ENCODE measurements at places on chromosomes 4 and X.

GRCh38 chr4:6776920-6777635 lies 5.4 kb upstream of the KIAA0232 start:
- peak; percentile 9 for DNase-seq

- no peak for DNase-seq
These were observed 163.0 kb downstream of the BTC start for GRCh38 chr4:74631338-74631737.

GRCh38 chr4:123579961-123580360 lies 183.4 kb downstream of the SPRY1 start:
- no peak for DNase-seq

GRCh38 chr4:7434766-7435150 lies at the start of gene PSAPL1:
TSS of gene PSAPL1 (minus strand) at chr4:7434930. CDS start at chr4:7434879, 51 bp downstream.
- DNase-seq, result no peak

- DNase-seq, result no peak
These were observed 58.1 kb downstream of the TNIP2 start for GRCh38 chr4:2697995-2698414.

DNA sequence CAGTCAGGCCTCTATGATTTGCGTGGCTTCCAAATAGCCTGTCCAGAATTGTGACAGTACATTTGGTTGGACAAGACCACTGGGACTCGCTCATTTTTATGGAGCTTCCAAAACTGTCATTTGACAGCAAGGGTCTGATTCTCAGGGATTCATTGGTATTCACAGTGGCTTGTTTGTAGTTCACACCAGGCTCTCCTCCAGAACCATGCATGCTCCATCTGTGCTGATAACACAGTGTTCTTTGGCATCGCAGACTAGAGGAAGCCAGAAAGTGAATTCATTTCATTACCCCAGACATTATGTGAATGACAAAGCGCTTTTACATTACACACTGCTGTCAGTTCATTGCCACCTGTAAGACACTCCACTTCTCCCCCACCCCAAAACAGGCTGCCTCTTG lies 208.3 kb downstream of the ARHGAP10 start:
- no peak for DNase-seq

GRCh38 chr4:126097155-126097799 lies 782.5 kb downstream of the FAT4 start:
- DNase-seq, result no peak

- no peak for DNase-seq
These were observed 93.6 kb downstream of the TSPAN5 start for GRCh38 chr4:98564852-98565251.

DNA sequence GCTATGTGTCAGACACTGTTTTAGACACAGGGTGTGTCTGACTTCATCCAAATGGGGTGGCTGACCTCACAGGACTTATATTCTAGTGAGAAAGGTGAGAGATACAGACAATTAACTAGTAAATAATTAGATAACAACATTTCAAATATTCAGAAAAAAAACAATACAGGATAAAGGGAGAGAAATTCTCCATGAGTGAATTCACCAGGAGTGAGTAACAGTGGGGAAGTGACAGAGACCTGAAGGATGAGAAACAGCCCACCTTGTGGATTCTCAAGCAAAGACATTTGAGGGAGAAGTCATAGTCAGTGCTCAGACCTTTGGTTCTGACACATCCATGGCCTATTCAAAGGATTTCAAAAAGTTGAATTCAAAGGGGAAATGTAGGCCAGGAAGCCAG lies 627.9 kb downstream of the IQCM start:
- DNase-seq, result no peak

DNA sequence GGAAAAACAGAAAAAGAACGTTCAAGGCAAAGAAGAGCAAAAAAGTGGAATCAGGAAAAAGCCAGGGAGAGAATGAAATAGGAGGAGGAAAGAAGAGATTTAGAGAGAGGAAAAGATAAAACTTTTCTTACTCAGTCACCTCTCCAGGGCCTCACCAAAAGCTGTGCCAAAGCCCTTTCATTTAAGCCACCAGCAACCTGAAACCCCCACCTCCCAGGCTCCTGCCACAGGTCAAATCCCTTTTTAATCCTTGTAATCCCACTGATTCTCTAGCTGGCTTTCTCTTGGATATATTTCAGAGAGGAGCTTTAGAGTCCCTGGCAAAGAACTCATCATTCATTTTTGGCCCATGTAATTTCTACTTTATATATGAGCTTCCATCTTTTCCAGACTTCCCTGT lies 25.7 kb upstream of the XIAP start:
- no peak for DNase-seq

DNA sequence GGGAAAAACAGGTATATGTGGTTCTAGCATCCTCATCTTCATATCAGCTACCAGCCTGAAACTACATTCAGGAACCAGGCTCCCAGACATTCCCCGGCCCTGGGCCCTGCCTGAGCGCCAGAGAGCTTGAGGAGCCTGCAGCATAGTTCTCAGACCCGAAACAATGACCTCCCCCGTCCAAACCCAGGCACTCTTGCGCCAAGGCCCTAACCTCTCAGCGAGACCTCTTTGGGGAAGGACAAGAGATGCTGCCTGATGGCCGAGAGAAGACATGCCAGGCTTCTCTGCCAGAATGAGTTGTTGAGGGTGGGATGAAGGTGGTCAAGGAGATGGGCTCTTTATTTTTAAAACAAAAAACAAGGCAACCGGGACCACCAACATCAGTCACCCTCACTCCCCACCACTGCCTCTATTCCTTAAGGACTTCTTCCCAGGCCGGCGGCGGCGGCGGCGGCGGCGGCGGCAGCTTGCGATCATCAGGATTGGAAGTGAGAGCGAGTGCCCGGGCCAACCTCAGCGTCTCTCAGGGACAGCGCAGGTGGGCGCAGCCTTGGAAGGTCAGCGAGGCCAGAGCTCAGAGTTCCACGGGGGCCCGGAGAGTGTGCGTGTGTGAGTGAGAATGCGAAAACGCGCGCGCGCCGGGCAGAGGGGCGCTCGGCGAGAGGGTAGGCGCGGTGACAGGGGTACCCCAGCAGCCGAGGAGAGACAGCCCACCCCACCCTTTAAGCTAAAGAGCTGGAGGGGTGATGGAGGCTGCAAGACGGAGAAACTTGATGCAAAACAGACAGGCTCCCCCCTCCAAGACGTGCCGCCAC lies 601 bp downstream of the INPP4B start:
- no peak for DNase-seq

- peak; percentile 62 for DNase-seq
These were observed 25.1 kb downstream of the SETD7 start for GRCh38 chr4:139530833-139531427.

DNA sequence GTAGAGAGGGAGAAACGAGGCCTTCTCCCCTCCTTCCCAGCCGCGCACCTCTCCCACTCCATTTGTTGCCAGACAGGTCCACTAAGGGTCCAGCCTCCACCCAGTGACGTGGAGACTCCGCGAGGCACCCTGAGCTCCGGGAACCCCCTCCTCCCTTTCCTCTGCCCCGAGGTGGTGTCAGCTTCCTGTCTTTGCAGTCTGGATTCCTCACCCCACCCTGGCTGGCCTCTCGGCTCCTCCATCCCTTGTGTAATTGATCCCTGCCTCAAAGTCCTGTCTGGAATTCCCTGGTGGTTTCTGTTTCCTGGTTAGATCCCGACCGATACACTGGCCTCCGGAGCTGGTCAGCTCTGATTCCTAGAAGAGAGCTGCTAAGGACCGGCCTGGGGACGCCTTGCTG lies 105.9 kb upstream of the SCOC start:
- DNase-seq, result no peak

DNA sequence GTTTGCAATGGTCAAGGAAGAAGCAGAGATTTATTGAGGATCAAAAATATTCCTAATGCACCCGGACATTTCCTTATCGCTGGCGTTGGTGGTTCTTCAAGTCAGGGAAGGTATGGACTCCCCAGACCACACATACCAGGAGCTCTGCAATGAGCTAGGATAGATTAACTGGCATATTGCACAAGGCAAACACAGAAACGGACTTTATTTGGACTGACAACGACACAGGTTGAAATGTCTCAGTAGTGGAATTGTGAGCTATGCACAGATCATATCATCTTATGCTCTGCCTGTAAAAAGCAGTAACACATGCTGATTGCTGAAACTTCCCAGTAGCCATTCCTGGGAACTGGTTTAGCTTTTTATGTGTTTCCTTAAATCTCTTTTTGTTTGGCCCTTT lies 1.7 kb downstream of the TSPAN7 start:
- no peak for DNase-seq

GRCh38 chr4:108372681-108373080 lies 203.9 kb upstream of the LEF1 start:
- DNase-seq, result peak; percentile 25

DNA sequence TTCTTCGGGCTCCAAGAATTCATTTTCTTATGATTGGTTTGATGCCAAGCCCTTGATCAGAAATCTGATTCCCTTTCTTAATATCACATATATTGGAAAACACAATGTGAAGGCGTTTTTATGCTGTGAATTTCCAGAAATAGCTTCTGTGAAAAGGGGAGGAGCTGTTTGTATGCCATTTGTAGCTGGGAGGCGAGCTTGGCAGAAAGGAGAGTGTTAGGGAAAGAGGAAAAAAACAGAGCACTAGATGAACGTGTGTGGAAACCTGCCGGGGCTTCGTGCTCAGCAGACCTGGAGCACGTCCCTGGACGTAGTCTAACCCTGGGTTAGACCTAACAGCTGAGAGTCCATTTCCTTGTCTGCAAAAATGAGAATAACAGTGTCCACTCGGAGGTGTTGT lies 3.4 kb downstream of the CLCN4 start:
- DNase-seq, result no peak

GRCh38 chr4:89929425-89930159 lies 34.9 kb downstream of the MMRN1 start:
- peak; percentile 51 for DNase-seq

- no peak for DNase-seq
These were observed 35.9 kb upstream of the TAPT1 start for GRCh38 chr4:16262188-16262587.

GRCh38 chrX:35890699-35891098 lies 28.8 kb upstream of the CFAP47 start:
- no peak for DNase-seq

DNA sequence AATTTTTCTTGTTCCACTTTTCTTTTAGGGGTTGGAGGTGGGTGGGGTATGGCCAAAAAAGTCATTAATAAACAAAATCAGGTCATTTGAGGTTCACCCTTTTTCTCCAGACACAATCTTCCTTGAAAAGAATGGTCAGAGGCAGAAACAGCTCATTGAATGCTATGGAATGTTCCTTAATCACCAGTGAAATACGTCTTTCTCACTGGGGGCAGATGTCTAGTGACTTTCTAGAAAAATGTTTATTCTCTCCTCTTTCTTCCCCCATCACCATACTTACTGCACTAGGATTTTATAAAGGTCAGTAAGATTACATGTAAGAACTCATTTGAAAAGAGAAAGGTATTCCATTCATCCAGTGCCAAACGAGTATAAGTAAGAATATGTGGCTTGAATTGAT lies 44.5 kb downstream of the MGST2 start:
- DNase-seq, result no peak

GRCh38 chrX:150163221-150163930 lies 199.7 kb upstream of the MAMLD1 start:
- no peak for DNase-seq

DNA sequence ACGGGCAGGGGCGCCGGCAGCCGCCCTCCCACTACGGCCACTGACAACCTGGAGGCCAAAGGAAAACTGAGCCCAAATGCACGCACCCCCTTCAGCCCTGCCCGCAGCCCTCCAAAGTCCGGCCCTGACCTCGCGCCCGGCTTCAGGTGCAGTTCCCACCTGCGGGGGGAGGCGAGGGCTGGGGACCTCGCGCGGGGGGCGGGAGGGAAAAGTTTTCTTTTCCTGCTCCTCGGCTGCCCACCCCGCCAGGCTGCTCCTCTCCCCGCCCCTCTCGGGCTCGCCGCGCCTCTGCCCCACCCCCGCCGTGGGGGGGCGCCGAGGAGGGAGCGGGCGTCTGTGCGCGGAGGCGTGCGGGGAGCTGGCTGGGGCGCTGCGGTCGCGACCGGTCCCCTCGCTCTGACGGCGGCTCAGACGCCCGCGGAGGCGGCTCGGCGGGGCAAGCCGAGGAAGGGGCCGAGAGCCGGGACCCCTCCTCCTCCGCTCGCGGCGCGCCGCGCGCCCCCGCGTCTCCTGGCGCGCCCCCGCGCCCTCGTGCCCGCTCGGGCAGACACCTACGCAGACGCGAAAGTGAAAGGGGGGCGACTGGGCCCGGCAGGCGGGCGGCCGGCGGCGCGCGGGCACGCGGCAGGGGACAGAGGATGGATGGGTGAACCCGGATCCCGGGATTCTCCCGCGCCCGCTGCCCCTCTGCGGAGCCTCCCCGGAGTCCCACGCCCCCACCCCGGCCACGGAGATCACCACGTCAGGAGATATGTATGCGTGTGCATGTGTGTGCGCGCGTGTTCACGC lies 3.1 kb upstream of the NR3C2 start:
- DNase-seq, result peak; percentile 59

GRCh38 chr4:168708108-168708507 lies 211.3 kb downstream of the PALLD start:
- no peak for DNase-seq

DNA sequence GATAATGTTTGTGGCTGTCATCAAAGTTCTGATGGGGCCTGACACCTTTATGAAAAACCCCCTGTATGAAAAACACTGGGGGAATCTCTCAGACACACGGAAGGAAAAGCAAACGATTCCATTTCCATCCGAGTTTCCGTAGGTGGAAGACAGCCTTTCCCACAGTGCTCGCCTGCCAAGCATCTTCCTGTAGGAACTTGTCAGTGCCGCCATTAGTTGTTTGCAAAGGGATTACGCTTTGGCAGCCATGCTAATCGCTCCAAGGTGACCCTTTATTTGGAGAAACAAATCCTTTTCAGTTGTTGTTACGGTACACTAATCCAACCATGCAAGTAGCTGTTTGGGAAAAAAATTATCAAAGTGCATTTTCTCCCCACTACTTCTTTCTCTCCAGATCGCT lies 44.4 kb upstream of the STOX2 start:
- DNase-seq, result no peak

DNA sequence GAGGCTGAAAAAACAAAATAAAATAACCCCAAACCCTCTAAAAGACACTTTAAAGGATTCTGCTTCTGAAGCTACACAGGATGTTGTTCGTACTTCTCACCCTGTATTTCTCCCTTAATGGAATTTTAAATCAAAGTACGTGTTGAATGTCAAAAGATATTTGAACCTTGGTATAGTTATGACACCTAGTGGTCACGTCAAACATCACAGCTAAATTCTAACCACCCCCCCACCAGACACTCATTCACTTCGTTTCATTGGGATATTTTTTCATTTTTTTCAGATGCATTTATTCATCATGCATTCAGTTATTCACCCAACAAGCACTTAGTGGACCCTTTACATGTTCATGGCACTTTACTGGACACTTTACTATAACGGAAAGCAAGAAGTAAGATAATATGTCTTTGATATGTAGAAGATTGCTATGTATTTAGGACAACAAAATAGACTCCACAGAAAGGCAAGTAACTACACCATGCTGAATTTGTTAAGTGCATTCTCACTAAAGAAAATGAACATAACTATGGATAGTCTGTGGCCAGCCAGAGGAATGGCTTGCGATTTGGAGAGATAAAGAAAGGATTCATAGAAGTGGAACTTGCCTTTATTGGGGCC lies 62.5 kb upstream of the GPR174 start:
- peak; percentile 68 for DNase-seq

DNA sequence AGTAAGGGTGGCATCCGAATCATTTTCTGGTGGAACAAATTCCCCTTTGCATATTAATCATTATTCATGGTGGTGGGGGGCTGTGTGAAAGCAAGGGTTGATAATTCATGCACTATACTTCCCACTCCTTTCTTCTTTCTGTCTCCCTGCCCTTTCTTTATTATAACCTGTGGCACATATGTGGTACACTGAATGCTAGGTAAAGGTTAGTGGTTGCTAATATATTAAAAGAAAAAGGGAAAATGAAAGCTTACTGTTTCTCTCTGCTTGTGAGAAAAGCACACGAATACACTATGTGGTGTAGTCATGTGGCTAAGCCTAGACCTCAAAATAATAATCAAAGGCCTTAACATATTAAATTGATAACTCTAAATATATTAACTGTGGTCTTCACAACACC lies 178.4 kb upstream of the RPS6KA3 start:
- no peak for DNase-seq

Measured in CD4-positive, alpha-beta T cell treated with Interleukin-15 for 4 hours (primary cell).